NCI-H526 treated with DMSO at 0.1 percent for 48 hours (cell line): ENCODE measurements at places on chromosomes 16 and 17.
A peak's percentile ranks its signal among the peaks of the same experiment; 100 is the strongest.

DNA sequence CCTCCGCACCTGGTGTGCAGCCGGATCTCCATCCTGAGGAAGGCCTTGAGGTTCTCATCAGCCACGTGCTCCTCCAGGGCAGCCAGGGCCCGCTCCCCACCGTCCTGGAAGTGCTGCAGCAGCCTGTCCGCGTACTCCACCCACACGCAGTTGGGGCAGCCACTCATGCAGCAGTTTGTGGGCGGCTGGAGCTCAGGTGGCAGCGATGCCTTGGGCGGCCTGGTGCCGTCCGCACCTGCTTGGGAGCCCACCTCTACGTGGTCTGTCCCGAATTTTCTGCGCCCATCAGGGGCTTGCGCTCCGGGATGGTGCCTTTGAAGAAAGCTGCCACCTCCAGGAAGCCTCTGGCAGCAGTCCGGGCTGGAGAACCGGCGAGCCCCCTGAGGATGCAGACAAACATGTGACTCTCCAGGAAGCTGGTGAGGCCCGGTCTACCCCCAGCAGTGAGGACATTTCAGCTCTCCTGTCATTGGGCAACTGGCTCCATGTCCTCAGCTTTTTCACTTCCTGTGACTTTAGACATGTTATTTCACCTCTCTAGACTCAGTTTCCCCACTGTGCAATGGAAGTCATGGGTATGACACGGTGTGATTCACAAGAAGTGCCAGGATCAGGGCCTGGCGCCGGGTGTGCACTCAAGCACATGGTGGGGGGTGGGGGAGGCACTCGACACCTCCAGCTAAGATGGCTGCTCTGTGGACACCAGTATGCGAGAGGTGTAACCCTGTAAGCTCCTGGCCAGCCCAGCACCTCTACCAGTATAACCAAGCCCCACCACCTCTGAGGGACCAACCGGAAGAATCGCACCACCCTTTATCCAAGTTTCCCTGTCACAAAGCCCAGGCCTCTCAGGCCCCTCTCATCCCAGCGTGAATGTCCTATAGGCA, 957 bp downstream of the OXLD1 start:
- no peak for DNase-seq

DNA sequence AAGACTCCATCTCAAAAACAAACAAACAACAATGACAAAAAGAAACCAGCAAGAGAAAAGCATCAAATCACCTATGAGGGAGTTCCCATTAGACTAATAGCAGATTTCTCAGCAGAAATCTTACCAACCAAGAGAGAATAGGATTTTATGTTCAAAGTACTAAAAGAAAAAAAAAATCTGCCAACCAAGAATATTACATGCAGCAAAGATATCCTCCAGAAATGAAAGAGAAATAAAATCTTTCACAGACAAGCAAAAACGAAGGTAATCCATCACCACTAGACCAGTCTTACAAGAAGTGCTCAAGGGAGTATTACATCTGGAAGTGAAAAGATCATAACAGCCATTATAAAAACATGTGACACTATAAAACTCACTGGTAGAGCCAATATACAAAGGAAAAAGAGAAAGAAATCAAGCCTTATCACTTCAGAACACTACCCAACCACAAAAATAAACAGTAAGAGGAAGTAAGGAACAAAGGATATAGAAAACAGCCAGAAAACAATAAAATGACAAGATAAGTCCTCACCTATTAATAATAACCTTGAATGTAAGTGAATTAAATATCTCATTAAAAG, 66.3 kb downstream of the STX8 start:
- DNase-seq = no peak

DNA sequence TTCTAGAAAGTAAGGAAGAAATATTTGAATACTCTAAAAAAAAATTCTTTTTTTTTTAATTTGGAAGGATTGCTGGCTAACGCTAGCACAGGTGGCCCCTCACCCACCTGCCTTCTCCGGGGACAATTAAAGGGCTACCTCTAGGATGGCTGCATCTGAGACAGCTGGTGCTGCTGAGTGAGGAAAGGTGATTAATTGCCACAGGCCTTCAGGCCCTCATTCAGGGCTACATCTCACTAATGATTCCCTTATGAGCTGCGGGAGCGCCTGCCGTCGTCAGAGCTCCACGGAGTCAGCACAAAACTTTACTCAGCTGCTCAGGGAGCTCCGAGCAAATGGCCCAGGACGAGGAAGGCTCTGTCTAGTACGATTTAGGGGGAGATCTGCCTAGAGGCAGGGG, 27.0 kb upstream of the AKTIP start:
- DNase-seq = no peak

GRCh38 chr17:82300707-82301270, 16.6 kb downstream of the CD7 start:
- DNase-seq = peak; percentile 24

DNA sequence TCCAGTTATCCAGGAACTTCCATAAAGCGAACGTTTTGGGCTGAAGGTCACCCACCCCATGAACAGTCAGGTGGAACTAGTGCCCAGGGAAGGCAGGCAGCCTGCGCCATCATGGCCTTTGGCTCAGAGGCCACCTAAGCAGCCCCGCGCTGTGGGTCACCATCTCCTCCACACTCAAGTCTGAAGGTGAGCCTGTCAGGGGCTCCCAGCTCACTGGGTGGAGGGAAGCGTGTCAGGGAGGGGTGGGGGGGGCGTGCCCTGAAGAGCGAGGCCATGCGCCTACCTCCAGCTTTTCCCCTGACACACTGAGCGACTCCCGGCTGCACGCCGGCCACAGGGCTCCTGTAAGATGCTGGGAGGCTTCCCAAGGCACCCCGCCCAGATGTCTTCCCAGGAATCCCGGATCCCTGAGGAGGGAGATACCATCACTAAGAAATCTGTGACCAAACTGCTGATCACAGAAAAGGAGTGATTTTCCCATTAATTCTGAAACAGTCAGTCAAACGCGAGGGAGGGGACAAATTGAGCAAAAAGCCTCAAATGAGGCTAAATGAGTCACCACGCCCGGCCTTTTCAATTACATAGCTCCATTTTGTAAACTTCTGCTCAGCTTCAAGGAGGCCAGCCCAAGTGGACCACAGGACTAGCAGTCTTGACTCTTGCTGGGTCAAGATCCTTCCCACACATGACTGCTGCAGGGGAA, 26.5 kb upstream of the SLC25A19 start:
- no peak for DNase-seq

DNA sequence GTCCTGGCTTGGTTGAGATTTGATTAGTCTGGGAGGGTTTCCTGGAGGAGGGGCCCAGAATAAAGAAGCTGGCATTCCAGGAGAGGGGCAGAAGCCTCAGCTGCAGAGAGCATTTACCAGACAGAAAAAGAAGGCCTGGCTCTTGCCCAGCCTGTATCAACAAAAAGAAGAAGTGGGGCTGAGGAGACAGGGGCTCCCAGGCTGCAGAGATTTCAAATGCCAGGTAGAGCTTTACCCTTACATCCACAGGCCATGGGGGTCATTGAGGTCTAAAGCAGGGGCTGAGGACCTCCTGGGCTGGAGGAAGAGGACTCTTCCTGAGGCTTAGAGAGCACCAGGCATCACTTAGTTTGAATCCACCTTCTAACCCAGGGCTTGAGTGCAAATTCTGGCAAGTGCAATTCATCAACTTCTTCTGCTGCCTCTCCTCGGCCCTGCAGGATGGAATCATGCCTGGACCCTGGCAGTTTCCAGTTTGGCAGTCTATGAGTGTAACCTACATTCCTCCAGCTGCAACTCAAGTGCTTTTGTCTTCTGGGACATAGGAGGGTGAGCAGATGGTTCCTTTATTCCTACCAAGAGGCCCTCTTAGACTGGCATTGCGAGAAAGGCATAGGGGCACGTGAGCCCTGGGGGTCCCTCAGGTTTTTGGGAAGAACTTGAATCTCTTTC, 15.3 kb downstream of the CA7 start:
- DNase-seq = no peak

GRCh38 chr16:73480381-73480780, 432.5 kb upstream of the ZFHX3 start:
- no peak for DNase-seq

- DNase-seq = no peak
Observed at GRCh38 chr17:49587366-49588073, 11.8 kb downstream of the NXPH3 start.

DNA sequence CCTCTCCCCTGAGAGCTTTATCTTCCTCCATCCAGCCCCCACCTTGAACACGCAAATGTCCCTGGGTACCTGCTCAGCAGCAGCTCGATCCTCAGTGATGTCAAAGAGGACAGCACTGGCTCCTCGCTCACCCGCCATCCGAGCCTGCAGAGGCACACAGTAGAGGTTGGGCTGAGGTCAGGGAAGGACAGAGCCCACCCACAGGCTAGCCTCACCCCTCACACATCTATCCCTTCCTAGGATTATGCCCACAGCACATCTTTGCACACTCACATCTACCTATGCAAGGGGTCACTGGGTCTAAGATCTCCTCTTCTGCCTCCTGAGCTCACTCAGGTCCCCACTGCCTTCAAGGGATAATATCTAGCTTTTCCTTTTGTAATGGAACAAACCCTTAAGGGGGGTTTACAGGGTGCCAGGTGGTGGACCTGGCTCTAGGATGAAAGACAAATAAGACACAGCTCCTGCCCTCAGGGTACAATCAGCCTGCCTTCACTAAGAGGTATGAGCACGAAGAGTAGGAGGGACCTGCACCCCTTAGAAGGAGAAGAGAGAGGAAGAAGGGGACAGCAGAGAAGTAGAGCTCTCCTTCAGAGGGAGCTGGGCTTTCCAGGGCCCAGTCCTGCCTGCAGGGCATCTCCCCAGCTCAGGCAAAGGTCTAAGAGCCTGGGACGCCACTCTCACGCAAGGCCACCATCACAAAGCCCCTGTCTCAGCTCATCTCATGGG, 11.6 kb upstream of the SUPT4H1 start:
- no peak for DNase-seq

- no peak for DNase-seq
Observed at GRCh38 chr17:58228679-58229078, 9.6 kb upstream of the MKS1 start.

DNA sequence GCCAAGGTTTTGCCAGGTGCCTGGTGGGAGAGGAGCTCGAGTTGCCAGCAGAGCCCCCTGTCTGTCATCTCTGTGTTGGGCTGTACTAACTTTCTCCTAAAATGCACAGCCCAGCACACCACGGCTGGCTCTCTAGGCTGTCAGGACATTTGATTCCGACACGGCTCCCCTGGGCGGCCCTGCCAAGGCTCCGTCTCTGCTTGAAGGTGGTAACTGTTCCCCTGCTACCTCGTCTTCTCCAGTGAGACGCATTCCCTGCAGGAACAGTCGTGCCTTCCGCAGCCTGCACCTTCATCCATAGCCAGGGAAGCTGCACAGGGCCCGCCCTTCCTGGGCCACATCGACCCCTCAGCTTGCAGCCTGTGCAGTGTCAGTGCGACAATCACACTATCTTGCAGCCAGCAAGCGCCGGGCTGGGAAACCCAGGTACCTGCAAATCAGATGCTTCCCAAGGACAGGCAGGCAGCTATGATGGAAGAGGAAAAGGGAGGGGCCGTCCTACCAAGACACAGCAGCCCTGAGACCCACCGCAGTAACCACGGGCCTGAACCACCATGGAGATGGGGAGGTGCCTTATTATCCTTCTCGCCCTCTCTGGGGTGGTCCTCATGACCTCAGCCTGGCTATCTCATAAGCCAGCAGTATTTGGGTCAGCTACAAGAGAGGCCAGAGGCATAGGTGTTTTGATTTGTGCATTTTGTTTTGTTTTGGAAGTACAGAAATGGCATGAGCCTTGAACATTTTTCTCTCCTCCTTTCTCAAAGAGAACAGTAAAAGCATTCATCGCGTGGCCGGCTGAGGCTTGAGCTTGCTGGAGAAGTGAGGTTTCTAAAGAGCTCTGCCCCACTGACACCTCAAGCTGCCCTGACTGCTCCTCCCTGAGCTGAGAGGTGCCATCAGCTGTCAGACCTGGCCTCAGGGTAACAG, 361.7 kb upstream of the TNRC6C start:
- no peak for DNase-seq

- DNase-seq = no peak
Observed at GRCh38 chr17:2782055-2782454, 14.2 kb upstream of the RAP1GAP2 start.

GRCh38 chr16:81189100-81189664, 49.3 kb upstream of the BCO1 start:
- DNase-seq = no peak

DNA sequence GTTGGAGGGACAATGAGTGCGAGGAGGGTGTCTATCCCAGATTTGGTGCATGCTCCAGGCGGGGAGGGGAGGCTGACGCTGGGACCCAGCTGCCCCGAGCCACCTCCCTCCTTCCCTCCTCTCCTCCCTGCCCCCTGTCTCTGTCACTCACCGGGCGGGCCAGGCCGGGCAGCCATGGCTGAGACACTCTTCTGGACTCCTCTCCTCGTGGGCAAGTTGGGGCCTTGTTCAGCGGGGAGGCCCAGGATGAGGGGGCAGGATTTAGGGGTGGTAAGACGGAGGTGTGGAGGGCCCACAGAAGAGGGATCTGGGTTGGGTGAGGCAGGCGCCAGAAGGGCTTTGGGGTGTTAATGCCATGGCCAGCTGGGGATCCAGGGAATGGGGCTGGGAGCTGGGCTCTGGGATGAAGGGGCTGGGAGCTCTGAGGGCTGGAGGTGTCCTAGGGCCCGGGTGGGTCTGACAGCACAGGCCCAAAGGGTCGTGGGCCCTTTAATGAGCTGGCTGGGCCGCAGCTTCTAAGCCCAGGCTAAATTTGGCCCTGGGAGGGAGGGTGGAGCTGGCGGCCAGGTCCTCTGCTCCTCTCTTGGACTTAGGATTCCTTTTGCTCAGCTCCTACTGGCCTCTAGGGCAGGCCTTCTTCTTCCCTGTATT, at the start of gene SGCA:
SGCA (plus strand) TSS at position 139 of the 651 bp plus-strand sequence; CDS start at position 175, 36 bp downstream.
- DNase-seq = no peak

GRCh38 chr17:64732336-64733006, 70.4 kb upstream of the SMURF2 start:
- DNase-seq = no peak

- DNase-seq = peak; percentile 25
Observed at GRCh38 chr17:80005360-80006338, 30.0 kb downstream of the TBC1D16 start.

- no peak for DNase-seq
Observed at GRCh38 chr16:82340531-82340930, 170.5 kb upstream of the MPHOSPH6 start.

GRCh38 chr17:17719966-17720543, 38.8 kb downstream of the RAI1 start:
- no peak for DNase-seq

GRCh38 chr16:72673118-72673517, 374.8 kb downstream of the ZFHX3 start:
- DNase-seq = no peak
